ENCODE measurements at places on chromosomes 16 and 17. TPM values are rescaled to one million over a fixed set of nuclear protein-coding genes. Genes with fewer than 3 reads are reported as not detected.

BCO1 gene
- not detected for total RNA-seq

FBXW10B gene
- total RNA-seq = 0.21 TPM

CACNA1H gene
- 0.52 TPM for total RNA-seq

CLEC3A gene
- not detected for total RNA-seq

IL34 gene
- 0.52 TPM for total RNA-seq

JPH3 gene
- not detected for total RNA-seq

Data from mononuclear cell (primary cell).